Sciatic nerve (tissue), 2 donors: ENCODE measurements at places on chromosomes 6 and 20. TPM values are rescaled to one million over a fixed set of nuclear protein-coding genes. Genes with fewer than 3 reads are reported as not detected.

The GHRH gene
- total RNA-seq = not detected

The REPS1 gene
- 46.7 TPM for total RNA-seq

The ACTR5 gene
- total RNA-seq = 8.5 TPM

The DCBLD1 gene
- total RNA-seq = 13.6 TPM

The CDH26 gene
- 3.6 TPM for total RNA-seq

The GABRR1 gene
- 0.27 TPM for total RNA-seq

The LGSN gene
- total RNA-seq = not detected

The SAYSD1 gene
- total RNA-seq = 15.3 TPM

The OPRL1 gene
- 1.0 TPM for total RNA-seq

The CLIC1 gene
- 239 TPM for total RNA-seq

The GGTLC1 gene
- total RNA-seq = not detected

The GLP1R gene
- 1.6 TPM for total RNA-seq

The CYP39A1 gene
- 8.3 TPM for total RNA-seq

The IRF4 gene
- total RNA-seq = 4.7 TPM

The GMPR gene
- total RNA-seq = 11.9 TPM

The ALDH5A1 gene
- 19.3 TPM for total RNA-seq

The VEGFA gene
- total RNA-seq = 155 TPM

The ULBP3 gene
- 2.9 TPM for total RNA-seq

The B3GALT4 gene
- total RNA-seq = 14.8 TPM

The WFDC10B gene
- not detected for total RNA-seq

The ECT2L gene
- 0.49 TPM for total RNA-seq

The PHACTR3 gene
- total RNA-seq = not detected

The MLN gene
- total RNA-seq = not detected

The C6orf52 gene
- 1.1 TPM for total RNA-seq
